NCI-H1930 (cell line): ENCODE measurements at places on chromosomes 5 and 9.

- DNase-seq: peak; percentile 19
These were observed 48.4 kb downstream of the GPR21 start for GRCh38 chr9:123081824-123082223.

- no peak for DNase-seq
These were observed 209.7 kb downstream of the CAAP1 start for GRCh38 chr9:26682796-26683496.

DNA sequence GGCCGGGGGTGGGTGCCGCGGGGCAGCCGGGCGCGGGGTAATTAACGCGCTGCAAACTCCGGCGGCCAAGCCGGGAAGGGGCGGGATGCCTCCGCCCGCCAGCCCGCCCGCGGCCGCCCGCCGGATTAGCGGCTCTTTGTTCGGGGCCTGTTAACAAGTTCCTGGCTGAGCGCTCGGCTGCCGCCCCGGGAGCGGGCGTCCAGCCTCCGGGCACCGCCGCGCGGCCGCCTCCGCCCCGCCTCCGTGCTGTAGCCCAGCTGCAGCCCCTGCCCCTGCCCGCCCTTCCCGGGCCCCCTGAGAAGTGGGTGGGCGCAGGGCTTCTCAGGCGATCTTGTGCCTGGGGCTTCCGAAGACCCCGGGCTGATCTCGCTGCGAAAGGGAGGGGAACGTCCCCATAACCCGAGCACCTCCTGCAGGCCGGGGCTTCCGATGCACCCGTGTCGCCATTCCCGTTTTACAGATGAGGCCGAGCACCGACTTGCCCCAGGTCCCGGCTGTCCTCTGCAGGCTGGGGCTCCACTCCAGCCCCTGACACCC lies 7.5 kb downstream of the UNC5A start:
- no peak for DNase-seq

DNA sequence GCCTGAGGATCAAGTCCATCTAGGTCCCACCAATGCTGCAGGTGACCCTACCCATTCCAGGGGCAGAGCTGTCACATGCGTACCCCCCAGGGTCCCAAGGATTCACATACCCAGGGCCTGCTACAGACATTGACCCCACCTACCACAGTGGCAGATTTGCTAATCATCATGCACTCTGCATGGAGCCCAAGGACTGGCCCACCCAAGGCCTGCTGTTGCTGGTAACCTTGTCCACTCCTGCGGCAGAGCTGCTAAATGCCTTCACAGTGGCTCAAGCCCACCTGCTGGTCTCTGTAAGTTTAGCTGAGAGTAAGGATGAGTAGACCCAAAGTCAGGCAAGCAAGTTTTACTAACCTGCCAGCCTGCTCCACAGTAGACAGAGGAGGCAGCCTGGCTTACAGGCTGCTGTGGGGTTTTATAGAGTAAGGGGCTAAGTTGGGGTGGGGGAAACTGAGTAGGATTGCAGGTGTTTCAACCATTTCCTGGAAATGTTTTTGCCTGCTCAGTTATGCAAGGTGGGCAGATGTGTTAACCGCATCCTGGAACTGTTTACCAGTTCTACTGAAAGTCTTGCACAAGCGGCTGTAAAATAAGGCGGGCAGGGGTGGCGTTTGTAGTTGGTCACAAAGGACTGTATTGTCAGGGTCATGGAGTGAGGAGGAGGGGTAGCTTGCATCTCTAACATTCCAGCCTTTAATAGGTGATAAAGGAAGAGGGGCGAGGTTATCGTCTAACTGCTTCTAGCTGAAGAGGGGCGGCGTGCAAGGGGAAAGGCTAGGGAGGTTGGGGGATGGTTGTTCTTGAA lies 2163.5 kb upstream of the WWC1 start:
- DNase-seq: no peak

DNA sequence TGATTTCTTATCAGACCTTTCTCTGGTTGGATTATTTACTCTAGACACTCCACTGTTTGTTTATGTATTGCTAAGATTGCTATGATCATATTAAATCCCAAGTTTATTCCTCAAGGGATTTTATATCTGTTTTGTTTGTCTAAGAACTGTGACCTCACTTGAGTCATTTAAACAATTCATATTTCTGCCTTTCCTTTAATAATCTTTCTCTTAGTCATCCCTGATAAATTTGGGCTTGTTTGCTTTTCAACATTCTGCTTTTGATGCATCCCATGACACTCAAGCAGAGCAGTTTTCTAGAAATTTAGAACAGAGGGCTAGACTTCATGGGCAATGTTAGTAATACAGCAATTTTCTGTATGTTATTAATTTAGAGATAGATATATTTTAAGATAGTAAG lies 231.6 kb upstream of the TNC start:
- no peak for DNase-seq

DNA sequence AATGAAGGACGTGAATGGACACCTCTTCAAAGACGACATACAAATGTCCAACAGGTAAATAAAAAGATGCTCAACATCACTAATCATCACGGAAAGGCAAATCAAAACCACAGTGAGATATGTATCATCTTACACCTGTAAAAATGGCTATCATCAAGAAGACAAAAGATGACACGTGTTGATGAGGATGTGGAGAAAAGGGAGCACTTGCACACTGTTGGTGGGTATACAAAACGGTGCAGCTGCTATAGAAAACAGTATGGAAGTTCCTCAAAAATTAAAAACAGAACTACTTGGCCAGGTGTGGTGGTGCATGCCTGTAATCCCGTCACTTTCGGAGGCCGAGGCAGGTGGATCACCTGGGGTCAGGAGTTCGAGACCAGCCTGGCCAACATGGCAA lies 47.9 kb downstream of the STK10 start:
- DNase-seq: no peak

DNA sequence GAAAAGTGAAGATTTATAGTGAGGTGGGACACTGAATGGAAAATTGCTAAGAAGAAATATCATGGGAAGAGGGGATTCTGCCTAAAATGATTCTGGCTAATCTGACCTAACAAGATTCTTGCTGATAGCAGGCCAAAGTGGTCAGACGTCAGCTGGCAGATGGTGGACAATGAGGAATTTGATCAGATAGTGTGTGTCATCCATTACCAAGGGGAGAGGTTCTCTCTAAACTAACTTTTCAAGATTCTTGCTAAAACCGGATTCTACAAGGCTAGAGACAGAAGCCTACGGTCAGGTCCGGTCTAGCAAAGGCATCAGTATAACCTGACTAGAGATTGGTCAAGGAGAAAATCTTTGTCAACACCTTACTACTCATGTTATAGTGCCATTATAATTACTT lies 306.0 kb downstream of the ZNF608 start:
- DNase-seq: no peak

- no peak for DNase-seq
These were observed 87.7 kb downstream of the CACNA1B start for GRCh38 chr9:137965177-137965795.

DNA sequence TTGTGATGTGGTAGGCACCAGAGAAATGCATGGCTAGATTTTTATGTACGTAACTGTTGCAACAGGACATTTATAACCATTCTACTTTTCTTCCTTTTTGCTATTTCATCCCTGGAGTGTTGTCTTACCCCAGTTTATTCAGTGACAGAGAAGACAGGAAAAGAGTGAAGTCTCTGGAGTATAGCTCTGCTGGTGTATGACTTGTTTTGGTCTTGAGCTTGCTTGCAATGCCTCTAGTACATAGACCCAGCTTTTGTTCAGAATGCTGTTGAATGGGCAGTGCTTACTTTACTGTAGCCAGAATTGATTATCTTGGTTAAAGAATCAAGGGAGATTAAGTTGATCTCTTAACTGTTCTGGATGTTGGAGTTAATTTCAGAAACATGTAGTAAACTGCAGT lies 94.3 kb downstream of the PBX3 start:
- DNase-seq: no peak

DNA sequence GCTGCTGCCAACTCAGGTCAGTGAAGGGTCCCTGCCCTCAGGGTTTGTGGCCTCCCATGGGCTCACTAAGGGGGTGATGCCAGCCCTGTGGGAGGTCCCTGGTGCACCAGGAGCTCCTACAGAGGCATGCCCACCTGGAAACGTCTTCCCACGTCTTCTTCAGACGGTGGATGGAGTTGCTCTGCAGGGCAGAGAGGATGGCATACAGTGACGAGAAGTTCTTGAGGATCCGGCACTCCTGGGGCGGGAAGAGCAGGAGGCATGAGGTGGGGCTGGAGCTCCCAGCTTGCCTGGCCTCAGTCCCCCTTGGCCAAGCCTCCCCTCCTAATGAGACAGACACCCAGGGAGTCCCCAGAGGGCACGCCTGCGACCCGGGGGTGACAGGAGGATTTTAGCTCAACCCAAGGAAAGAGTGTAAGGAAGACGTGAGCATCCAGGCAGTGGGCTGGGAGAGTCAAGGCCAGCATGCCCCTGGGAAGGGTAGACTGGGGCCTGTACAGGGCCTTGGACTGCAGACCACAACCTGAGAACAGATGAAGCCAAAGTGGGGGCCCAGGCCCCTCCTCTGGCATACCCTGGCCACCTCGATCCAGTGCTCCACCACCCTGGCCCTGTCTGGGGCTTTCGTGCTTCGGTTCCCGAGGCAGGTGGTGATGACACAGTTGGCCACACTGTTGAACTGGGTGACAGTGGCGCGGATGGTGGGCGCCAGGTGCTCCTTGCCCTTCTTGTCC lies 14.4 kb downstream of the RALGDS start:
- no peak for DNase-seq

GRCh38 chr5:113503146-113503545 lies 10.3 kb upstream of the YTHDC2 start:
- DNase-seq: no peak

DNA sequence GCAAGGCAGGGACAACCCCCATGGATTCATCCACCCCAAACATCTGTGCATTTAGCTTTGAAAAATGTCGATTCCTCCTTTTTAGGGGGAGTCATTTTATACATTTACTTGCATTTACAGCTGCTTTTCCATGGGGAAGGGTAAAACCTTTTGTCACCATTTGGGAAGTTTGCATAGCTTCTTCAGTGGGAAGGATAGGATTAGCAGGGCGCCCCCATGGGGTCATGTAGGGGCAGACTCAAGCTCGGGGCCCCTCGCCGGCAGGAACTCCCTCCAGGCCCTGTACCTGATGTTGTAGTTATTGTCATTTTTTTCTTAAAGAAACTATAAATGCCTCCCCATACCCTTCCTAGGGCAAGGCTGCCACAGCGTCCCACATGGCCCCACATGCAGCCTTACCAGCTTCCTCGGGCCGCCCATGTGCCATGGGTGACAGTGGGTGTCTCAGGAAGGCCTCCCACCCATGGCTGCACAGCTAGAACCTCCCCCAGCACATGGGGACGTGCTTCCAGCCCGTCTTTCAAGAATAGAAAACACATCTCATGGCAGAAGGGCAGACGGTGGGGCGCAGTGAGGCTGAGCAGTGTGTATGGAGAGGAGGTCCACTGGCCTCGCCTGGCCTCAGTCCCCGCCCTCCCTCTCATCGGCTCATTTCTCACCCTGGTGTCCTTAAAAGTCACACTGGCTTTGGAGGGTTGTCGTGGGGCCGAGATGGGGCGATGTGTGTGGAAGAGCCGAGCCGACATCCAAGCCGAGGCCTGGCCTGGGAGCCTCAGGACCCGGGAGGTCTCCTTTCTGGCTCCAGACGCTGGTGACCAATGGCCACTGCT lies 76.1 kb upstream of the OTULINL start:
- DNase-seq: no peak

- no peak for DNase-seq
These were observed 727 bp upstream of the DNAJA1 start for GRCh38 chr9:33024126-33024965.

DNA sequence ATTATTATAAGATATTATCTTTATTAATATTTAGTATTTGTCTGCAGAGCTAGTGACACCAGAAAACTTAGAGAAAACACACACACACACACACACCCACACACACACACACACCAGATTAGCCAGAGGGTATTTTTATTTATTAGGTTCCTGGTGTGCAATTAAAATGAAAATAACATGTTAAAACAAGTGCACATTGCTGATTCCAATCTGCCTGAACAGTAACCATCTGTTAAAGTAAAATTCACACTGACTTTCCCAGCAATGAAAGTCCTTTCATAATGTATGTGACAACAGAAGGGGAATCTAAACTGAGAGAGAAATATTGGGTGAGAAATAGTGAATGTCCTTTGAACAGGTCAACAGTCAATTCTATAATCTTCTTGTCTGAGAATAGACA lies 2323.5 kb upstream of the ACO1 start:
- DNase-seq: no peak

DNA sequence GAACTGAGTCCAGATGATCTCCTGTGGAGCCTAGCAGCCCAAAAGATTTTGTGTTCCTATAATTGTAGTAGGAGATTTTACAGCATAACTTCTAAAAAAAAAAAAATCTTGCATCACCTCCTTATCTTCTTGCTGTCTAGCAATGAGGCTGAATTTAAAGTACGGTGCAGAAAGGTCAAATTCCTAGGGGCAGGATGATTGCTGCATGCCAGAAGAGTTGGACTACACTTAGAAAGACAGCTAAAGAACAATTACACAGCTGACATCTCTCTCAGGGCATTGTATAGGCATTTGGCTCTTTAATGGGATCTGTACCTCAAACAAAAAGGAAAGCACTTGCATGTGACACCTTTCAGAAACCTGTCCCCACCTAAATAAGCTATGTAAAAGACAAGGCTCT lies 443.2 kb downstream of the HCN1 start:
- DNase-seq: no peak

DNA sequence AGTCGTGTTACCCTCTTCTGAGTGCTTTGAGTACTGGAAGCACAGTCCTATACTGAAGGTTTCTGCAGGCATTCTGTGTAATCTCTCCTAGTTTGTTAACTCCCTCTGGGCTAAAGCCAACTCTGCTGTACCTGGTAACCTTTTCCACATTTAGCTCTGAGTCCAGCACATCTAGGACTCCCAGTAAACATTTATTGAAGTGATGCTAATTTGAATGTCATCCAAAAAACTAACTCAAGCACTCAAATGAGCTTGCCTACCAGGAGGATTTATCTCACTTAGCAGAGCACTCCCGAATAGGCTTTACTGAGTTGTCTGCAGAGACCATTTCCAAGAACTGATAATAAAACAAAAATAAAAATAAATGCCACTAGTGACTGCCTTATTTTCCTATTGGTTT lies 79.5 kb upstream of the NFIB start:
- DNase-seq: no peak

DNA sequence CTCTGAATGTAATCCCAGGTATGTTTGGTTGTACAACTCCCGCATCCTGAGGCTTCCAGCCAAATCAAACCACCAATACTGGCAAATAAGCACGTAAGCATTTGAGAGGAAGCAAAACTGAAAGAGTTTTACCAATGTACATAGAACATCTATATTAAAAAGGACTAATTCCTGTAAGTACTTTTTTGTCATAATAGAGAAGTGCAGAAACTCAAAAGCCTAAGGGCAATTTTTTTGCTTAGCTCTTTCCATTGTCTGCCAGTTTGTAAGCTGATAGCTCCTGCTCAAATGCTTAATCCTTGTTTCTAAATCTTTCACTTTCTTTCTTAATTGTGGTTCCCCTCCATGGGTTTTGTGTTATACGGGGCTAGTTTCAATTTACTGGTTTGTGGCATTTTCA lies 1151.8 kb downstream of the CDH12 start:
- DNase-seq: no peak

GRCh38 chr5:103498800-103499551 lies 63.6 kb downstream of the NUDT12 start:
- no peak for DNase-seq

GRCh38 chr9:38154501-38155421 lies 85.7 kb upstream of the SHB start:
- DNase-seq: no peak
